ENCODE measurements at places on chromosomes 5 and 9.

- DNase-seq, result no peak
Observed at GRCh38 chr5:39517800-39518199, 93.0 kb upstream of the DAB2 start.

GRCh38 chr9:4796988-4797853 lies 4.5 kb downstream of the RCL1 start:
- DNase-seq, result peak; percentile 29

DNA sequence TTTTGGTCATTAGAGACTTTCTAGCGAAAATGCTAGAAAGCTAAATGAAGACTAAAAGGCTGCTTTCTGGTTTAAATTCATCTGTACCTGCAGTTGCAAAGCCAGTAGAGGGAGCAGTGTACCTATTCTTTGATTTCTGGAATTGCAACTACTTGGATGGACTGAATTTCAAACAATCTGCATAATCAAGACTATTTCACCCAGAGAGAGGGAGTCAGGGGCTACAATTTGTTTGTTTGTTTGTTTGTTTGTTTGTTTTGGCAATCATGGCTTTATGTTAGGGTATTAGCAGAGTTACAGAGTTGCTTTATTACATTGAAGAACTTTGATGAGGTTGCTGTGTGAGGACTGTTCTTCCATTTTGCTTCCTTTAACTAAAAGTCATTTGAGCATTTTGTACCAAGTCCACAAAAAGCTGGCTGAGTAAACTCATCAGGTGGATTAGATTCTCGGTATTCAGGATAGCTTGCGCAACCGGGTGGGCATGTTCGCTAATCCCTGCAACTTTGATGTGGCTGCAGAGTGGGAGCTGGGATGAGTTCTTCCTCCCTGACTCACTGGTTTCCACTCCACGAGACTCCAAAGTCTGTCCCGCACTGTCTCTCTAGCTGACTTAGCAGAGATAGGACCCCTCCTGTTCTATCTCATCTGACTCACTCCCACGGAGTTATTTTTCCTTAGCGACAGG lies 80.0 kb upstream of the TUT7 start:
- DNase-seq, result peak; percentile 61

GRCh38 chr9:15722888-15723287 lies 170.0 kb downstream of the CCDC171 start:
- DNase-seq, result no peak

DNA sequence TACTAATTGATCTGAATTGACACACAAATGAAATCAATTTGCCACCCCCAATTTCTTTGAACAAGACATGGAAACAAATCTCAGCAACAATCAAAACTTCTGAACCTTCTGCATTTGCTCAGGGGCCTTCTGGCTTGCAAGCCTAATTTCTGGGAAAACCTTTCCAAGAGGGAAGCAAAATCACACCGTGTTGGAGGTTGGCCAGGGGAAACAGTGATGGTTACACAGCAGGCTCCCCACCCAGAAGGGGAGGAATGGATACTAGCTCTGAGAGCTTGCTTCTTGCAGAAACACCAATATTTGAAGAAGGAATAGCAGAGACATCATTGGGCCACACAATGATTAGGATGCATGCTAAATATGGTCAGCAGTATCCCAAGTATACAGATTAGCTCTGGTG lies 488.6 kb upstream of the TRPC7 start:
- DNase-seq, result no peak

- no peak for DNase-seq
Observed at GRCh38 chr9:131668439-131669268, 71.2 kb downstream of the RAPGEF1 start.

GRCh38 chr5:102628441-102629175 lies 126.5 kb upstream of the PAM start:
- peak; percentile 63 for DNase-seq

DNA sequence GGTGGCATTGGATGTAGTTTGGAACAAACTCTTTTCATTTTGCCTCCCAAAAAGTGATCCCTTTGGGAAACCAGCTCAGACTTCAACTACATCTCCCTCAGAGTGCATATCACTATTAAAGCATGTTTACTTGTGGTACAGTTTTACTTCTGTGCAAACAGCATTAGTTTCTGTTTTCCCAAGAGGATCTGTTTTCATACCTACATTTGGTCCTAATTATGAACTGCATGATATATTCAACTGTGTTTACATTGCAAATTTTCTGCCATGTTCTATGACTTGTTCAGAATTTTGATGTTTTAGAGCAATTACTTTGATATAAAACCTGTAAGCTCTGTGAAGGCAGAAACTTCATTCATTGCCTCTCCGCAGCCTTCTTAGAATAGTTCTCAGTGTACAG lies 681.5 kb upstream of the ACO1 start:
- DNase-seq, result no peak

GRCh38 chr5:177040814-177041420 lies 18.4 kb downstream of the ZNF346 start:
- no peak for DNase-seq

GRCh38 chr5:125202871-125203438 lies 456.5 kb upstream of the ZNF608 start:
- no peak for DNase-seq

DNA sequence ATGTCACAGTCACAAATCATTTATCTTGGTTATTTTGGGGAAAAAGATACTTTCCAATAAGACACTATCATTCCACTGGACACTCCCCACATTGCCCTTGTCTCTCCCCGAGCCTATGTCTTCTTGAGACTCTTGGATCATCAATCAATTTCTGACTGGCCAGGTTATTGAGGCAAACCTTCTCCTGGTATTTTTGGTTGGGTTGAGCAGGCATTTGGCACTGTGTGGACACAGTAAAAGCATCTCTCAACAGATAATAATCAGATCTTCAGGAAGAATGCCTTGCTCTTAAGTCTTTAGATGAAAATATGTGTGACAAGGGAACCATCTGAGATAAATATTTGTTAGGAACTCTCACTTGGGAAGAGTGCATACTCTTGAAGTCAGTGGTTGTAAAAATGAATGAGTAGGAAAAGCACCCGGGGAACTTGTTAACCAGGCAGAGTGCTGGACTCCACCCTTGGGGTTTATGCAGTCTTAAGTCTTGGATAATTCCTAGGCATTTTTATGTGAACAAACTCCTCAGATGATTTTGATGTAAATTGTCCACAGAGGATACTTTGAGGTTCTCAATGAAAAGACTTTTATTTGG lies 223.8 kb upstream of the CLINT1 start:
- no peak for DNase-seq

DNA sequence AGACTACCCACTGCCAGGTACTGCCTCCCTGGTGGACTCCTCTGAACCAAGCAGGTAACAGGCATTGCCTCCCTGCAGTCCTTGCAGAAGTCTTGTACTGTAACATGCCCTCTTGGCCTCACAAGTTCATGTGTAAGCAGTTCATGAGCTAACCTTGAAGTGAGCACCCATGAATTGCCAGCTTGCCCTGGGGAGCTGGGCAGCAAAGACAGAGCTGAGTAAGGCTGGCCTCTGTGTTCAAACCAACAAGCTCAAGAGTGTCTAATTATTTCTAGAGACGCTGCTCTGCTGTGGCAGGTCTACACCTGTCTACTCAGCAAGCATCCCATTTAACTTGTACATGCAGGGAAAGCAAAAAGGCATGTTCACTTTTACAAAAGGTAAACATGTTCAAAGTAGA lies 113.5 kb downstream of the FEM1C start:
- DNase-seq, result no peak

DNA sequence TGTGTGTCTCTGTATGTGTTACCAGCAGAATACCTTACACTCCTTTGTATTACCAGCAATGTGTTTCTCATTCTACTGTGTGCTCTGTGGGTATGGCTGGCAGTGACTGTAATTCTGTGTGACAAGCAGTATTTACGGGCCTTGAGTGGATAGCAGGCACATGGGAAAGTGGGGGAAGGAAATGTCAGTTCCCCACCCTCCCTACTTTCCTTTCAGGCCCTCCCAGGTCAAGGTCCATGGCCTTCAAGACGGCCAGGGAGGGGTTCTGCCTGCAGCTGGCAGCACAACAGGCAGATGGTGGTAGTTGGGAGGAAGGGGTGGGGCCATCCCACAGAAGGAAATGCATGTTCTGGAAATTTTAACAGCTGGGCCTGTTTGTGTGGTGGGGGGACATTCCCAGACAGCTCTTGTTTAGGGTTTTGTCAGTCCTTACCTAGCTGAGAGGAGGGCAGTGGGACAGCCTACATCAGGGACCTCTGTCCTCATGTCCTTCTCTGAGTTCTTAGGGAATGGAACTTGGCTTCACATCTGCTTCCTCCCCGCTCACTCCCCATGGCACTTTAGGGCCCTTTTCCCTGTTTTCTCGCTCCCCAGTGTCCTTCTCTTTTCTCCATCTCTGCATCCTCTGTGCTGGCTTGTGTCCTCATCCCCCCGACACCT lies 14.6 kb upstream of the TNIP1 start:
- DNase-seq, result peak; percentile 54

GRCh38 chr5:74094096-74094781 lies 468.2 kb downstream of the ARHGEF28 start:
- DNase-seq, result no peak

GRCh38 chr5:88144219-88145001 lies 124.2 kb downstream of the TMEM161B start:
- no peak for DNase-seq

DNA sequence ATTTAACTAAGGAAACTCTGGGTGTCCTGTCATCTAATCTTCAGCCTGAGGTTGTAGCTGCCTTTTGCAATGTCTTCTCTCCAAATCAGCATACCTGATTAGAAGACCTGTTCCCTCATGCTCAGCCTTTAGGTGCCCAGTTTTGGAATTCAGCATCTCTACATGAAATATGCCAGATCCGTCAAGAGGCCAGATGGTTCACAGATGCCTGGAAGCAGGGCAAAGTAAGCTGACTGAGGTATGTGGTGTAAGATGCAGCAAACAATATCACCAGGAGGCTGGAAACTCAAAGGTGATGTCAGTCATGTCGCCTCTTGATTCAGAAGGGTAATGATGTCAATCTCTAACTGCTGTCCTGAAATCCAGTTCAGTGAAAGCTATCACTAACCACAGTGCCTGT lies 324.4 kb downstream of the PRELID2 start:
- no peak for DNase-seq

- DNase-seq, result no peak
Observed at GRCh38 chr9:114756920-114757319, 48.9 kb downstream of the TNFSF15 start.

- DNase-seq, result no peak
Observed at GRCh38 chr9:123217128-123217654, 51.2 kb downstream of the STRBP start.

- no peak for DNase-seq
Observed at GRCh38 chr5:175059687-175060211, 335.4 kb downstream of the MSX2 start.

- DNase-seq, result no peak
Observed at GRCh38 chr5:10218658-10219057, 31.0 kb downstream of the ATPSCKMT start.

- no peak for DNase-seq
Observed at GRCh38 chr5:95159603-95160002, 125.3 kb downstream of the MCTP1 start.

- DNase-seq, result no peak
Observed at GRCh38 chr5:98428806-98429205, 344.7 kb upstream of the RGMB start.

DNA sequence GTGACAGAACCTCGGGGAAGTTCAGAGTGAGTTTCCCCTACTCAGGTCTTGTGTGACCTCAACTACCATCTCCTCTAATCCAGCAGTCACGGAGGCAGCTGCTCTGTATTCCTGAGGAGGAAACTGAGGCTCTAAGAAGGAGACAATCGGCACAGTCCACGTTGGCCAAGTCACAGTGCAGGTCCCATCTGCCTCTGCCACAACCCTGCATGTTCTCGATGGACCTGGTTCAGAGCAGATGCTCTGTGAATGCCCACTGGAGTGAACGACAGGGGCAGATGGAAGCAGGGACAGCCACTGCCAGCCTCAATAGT lies 722 bp upstream of the ERGIC1 start:
- no peak for DNase-seq

GRCh38 chr9:70554881-70555280 lies 140.4 kb upstream of the KLF9 start:
- no peak for DNase-seq

DNA sequence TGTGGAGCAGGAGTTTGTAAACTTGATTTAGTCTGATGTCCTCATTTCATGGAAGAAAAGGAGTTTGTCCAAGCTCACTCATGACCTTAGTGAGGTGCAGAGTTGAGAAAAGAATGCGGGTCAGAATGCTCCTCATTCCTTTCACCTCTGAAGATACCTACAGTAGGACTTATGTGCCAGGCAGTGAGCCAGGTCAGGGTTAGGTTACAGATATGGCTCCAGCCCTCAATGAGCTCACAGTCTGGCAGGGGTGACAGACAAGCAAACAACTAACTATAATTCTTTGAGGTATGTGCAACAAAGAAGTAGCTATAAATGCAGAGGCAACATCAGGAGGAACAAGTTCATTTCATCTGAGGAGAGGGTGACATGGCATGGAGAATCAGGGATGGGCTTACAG lies 102.5 kb downstream of the SPATA31D1 start:
- no peak for DNase-seq

- DNase-seq, result no peak
Observed at GRCh38 chr9:100186356-100186755, 87.3 kb downstream of the INVS start.

DNA sequence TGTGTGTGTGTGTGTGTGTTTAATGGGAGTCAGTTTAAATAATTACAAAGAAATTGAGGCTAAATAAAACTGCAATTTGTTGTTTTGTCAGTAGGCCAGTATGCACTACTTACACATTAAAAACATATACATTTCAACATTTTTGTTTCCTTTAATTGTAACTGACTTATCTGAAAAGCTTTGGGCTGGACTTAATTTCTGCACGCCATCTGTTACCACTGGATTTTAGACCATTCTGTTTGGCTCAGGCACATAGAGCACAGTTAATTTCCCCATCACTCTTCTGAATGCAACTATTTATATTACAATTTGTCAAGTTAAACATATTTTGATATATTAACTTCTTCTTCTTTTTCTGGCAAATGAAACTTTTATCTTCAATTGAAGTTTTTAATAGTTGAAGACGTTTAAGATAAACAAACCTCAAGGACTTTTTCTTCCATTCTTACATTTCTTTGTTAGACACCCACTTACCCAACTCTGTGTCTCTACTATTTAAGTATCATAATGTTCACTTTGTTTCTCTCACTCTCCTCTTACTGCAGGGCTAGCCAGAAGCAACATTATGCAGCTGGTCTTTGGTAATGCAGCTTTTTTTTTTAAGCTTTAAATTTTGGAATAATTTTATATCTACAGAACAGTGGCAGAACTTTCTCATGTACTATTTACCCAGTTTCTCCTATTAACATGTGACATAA lies 253.4 kb upstream of the ANKH start:
- no peak for DNase-seq

GRCh38 chr5:82290005-82290404 lies 11.9 kb upstream of the RPS23 start:
- DNase-seq, result no peak

GRCh38 chr9:38062106-38062497 lies 6.9 kb downstream of the SHB start:
- DNase-seq, result no peak

DNA sequence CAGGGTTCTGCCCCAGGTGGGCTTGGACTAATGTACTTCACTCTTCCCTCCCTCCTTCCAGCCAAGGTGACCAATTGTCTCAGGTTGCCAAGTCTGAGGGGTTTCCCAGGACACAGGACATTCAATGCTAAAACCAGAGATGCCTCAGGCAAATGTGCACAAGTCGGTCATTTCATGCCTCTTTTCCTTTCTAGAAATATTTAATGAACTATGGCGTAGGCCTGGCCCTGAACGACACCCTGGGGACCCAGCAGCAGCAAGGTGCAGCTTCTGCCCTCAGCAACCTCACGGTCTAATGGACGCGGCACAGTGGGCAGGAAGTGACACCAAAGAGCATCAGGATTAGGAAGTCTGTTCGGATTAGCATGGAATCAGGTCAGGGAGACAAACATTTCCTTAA lies 148.1 kb downstream of the MTX3 start:
- DNase-seq, result no peak

All from inflammatory macrophage treated with lipopolysaccharide for 1 hour (primary cell).